ENCODE measurements at places on chromosomes 16 and 17.

DNA sequence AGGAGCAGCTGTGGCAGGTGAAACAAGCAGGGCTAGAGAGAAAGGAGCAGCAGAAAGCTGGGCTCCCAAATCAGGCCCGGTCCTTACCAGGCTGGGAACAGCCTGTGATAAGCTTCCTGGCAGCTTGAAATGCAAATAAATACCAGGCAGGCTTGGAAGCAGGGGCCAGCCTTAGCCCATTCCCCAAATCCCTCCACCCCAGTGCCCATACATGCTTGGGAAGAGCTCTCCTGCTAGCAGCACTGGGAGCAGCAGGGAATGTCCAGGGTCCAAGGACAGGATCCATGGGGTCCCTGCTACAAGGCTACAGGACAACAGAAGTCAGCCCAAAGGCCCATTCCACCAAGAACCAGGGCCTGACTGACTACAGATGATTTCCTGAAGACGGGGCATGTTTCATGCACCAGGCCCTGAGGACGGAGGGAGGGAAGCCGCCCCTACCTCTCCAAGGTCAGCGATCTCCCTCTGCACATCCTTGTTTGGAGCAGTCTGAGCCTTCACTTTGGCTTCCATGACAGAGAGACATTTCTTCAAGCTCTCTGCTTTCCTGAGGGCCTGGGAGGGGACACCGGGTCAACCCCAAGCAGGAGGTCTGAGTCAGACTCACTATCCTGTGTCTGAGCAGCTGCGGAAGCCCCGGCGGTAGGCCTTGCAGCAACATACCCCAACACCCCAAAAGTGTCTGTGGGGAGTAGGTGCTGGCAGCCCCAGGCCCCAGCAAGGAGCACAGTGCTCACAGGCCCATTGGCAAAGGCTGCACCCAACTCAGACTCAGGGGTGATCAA, 2.6 kb upstream of the EXOSC6 start:
- DNase-seq = no peak

DNA sequence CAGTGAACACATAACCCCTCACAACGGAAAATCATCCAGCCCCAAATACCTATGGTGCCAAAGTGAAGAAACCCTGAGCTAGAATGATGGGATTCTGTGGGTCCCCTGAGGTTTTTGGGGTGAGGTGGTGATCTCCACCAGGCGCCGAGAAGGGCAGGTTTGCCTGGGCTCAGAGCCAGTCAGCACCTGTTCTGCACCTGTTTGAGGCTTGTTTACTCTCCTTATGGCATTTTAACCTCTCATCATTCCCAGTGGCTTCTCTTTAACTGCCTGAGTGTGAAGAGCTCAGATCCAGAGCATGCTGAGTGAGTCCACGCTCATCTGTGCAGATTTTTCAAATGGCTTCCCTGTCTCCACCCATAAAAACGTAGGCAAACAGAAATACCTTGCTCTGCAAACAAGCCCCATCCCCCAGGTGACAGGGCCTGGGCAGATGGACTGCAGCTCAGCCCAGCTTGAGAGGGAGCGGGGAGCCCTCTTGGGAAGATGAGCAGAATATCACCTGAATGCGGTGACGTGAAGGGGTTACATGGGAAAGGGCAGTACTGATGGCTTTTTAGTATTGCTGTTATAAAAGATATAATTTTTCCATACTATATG, 40.1 kb upstream of the CLEC19A start:
- peak; percentile 30 for DNase-seq

- DNase-seq = no peak
These were observed 143.9 kb upstream of the C17orf78 start for GRCh38 chr17:37231887-37232286.

DNA sequence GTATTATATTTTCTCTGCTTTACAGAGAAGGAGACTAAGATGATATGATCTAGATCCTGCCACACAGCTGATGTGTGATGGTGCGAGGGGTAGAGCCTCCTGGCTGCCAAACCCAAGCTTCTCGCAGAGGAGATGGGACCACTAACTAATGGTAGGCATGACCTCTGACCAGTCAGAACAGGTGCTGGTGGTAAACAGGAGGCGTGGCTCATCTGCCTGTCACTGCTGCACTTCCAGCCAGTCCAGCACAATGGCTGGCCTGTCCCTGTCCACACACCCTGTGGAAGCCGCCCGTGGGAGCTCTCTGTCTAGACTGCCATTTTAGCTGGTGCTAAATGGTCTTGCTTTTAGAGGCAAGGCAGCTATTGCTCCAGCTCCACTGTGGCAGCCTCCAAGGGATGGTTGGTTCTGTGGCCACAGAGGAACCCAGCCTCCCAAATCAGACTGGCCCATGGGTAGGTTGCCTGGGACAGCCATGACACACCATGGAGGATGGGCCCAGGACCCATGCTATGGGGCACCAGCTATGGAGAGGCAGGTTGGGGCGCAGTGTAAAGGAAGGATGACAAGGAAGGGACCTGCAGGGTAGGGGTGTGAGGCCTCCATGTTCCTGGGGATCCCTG, 86.7 kb downstream of the KSR1 start:
- no peak for DNase-seq

DNA sequence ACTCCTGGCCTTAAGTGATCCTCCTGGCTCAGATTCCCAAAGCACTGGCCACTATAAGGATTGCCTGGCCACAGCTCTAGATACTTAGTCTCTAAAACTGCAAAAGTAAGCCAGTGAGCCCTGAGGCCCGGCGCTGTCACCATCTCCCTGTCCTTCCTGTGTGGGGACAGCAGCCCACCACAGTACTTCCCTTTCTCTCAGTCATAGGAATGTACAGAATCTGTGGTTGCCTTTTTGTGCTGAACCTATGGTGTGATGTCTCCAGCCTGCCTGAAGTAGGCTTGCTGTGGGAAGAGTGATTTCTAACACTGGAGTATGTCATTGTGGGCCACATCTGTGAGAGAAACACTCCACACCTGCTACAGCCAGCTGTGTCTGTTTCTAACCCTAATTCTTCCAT, 24.7 kb downstream of the NTAN1 start:
- no peak for DNase-seq

GRCh38 chr17:30476726-30477082, 504 bp upstream of the GOSR1 start:
- DNase-seq = no peak

DNA sequence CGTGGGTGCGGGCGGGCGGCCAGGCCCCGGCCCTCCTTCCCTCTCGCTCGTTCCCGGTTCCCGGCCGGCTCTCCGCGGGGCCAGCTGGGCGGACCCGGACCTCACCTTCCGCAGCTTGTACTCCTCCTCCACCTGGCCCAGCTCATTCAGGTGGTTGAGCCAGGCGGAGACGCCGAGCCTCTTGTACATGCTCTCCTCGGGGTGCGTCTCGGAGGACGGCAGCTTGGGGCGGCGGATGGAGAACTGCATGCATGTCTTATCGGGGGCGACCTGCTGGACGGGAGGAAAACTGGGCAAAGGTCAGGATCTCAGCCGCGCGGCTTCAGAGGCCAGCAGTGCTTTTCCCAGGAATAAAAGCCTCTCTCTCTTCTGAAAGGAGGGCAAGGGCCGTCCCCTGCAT, 85.4 kb downstream of the TBC1D16 start:
- no peak for DNase-seq

- no peak for DNase-seq
These were observed 112.6 kb downstream of the RGS9 start for GRCh38 chr17:65249774-65250173.

DNA sequence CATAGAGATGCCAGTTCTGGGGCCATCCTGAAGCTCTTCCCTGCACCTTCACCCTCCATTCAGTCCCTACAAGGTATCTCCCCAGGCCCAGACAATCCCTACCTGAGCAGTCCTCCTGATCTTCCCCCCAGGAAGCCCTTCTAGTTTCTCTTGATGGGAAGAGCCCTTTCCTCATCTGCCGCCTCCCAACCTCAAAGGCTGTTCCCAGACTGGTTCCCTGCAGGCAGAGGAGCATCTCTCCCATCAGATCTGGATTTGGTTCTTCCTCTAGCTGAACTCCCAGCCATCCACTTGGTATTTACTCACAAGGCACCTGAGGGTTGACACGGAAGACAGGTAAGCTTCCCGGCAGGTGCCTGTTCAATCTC, 24.6 kb upstream of the PHB1 start:
- no peak for DNase-seq

DNA sequence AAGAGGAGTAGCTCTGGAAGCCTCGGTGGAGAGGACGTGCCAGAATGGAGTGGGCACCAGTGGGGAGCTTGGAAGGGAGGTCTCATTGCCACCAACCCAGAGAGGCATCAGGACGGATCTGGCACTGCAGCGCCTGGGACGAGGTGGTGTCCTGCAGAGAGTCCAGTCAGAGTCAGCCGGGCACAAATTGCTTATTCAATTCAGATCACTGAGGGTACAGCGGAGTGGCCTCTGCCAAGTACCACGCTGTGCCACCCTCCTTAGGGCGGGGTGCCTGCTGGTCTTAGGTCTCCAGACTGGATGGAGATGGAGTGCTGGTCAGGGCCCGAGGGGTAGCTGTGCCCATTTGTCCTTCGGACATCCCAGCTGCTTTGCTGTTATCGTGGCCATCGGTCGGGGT, 18.9 kb upstream of the SPPL2C start:
- no peak for DNase-seq

DNA sequence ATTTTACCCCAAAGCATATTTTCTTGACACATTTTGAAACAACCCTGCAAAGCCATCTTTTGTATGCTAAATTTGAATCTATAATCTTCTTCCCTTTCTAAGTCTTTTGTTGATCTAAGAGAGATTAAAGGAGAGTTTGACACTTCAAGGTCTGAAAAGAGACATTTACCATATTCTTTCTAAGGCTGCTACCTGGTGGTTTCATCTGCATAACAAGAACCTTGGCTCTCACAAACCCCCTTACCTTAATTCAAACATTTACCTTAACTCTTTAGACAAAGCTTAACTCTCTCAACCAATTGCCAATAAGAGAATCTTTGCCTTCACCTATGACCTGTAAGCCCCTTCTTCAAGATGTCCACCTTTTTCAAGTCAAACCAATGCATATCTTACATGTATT, 1143.6 kb downstream of the CDH11 start:
- no peak for DNase-seq

DNA sequence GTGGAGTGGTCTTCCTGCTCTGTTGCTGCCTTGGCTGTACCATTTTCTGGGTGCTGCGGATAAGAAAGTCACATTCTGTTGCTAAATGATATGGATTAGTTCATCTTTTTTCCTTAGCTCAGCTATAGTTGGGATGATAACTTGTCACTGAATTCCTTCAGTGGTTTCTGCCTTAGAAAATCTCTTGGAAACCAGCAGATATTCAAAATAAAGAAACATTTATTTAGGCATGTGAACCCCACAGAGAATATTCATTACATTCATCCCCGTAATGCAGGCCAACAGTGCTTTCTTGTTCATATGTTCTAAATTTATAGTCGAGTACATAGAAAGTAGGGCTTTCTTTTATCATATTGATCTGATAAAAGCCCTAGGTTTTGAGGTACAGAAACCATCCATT, 151.3 kb downstream of the CYB561 start:
- DNase-seq = no peak

- no peak for DNase-seq
These were observed at the start of gene RAC3 for GRCh38 chr17:82031303-82031884. TSS of gene RAC3 (plus strand) at chr17:82031678. CDS start at chr17:82031762, 84 bp downstream.

DNA sequence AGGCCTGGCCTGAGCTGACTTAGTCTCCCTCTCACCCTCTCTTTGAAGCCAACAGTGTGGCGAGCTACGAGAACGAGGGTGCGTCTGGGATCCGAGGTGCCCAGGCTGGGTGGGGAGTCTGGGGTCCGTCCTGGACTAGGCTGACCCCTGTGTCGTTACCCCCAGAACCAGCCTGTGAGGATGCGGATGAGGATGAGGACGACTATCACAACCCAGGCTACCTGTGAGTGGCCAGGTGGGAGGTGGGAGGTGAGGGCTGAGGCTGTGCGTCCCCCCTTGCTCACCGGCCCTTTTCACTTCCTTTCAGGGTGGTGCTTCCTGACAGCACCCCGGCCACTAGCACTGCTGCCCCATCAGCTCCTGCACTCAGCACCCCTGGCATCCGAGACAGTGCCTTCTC, 1.6 kb downstream of the LAT start:
- DNase-seq = no peak

DNA sequence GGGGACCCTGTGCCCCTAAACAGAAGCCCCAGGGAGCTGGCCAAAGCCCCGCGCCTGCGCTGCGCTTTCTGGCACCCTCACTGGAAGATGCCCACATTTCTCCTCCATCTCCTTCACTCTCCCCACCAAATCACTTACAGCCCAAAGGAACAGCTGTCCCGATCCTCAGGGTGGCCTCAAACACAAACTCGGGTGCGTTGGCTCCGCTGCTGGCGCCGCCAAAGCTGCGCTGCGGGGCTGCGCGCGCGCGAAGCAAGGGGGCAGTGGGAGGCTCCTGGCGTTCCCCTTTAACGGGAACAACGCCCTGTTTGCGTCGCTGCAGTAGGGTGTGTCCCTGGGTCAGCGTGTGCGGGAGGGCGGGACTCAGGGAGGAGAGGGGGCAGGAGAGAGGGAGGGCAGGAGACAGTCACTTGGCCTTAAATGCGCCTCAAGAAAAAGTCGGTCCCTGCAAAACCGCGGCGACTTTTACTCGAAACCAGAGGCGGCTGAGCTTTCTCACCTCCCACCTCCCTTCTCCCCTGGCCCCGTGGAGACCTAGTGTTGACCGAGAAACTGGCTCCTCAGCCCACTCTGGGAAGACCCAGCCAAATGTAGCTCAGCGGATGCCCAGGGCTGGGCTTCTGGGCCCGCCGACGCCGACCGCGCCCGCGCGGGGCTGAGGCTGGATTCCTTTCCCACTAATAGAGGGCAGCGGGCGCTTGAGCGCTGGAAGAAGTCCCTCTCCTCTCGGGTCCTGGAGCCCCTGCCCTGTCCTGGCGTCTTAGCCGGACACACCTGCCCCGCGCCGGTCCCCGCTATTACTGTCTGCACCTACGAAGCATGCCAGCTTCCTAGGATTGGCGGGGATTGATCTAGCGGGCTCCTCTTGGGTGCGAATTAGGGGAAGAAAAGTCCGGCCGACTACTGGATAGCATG, 2.6 kb downstream of the PMP22 start:
- DNase-seq = no peak

- no peak for DNase-seq
These were observed 472.4 kb downstream of the PMP22 start for GRCh38 chr17:14792746-14793145.

DNA sequence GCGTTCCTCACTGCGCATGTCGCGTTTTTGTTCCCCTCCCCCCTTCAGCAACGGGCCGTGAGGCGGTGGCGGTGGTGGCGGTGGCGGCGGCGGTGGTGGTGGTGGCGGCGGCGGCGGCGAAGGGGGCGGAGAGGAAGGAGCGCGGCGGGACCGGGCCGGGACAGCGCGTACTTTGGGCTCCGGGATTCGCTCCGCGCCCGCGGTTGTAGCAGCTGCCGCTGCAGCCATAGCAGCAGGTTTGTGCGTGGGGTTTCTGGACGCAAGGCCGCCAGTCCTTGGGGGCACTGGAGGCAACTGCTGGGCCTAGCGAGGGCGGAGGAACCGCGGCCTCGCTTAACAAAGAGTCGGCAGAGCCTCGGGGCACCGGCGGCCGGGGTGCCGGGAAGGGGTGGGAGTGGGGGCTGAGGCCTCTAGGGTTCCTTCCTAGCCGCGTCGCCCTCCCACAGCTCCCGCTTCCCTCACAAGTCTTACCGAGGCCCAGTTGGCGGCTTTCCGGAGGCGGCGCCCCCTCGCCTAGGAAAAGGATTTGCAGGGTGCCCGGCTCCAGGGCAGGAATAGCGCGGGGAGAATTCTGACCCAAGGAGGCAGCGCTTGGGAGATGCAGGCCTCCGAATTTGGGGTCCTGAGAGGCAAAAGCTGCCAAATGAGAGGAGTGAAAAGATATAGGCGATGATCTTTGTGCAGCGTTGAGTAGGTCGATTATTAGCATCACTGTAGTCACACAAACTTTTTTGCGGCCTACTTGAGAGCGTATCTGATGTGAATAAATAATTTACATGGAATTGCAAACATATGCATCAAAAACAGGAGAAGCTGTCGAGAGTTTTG, at the start of gene DDX42:
Gene DDX42, plus strand, starts transcription at position 30 of the 828 bp plus-strand sequence. CDS start 12,880 bp downstream, outside the sequence.
- no peak for DNase-seq

GRCh38 chr16:27690608-27691007, 140.7 kb downstream of the KATNIP start:
- DNase-seq = no peak

Data from NCI-H2081 treated with DMSO at 0.1 percent for 48 hours (cell line).